Bronchial epithelial cell (primary cell): ENCODE measurements at places on chromosomes 1 and 21.

- no peak for DNase-seq
Measured at GRCh38 chr1:10511494-10511885, 36.7 kb downstream of the PEX14 start.

DNA sequence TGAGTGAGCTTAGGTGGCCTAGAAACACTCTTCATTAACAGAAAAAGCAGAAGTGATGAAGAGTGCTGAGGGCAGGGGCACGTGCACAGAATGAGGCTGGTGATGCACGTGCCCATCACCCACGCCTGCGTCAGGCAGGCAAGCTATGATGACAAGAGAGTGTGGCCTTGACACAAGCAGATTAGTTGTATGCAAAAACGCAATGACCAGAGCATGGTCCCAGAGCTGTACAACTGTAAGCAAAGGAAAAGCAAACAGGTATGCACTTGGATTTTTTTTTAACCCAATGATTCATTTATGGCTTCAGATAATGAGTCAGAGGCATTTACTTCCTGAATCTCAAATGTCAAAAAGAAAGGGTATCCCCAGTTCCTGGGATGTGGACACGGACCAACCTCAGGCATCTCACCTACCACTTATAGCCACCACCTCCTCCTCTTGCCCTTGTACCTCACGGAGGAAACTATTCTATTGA lies 9.1 kb upstream of the TMEM61 start:
- peak; percentile 96 for DNase-seq

GRCh38 chr1:16186655-16187235 lies 25.7 kb downstream of the ARHGEF19 start:
- DNase-seq, result no peak

DNA sequence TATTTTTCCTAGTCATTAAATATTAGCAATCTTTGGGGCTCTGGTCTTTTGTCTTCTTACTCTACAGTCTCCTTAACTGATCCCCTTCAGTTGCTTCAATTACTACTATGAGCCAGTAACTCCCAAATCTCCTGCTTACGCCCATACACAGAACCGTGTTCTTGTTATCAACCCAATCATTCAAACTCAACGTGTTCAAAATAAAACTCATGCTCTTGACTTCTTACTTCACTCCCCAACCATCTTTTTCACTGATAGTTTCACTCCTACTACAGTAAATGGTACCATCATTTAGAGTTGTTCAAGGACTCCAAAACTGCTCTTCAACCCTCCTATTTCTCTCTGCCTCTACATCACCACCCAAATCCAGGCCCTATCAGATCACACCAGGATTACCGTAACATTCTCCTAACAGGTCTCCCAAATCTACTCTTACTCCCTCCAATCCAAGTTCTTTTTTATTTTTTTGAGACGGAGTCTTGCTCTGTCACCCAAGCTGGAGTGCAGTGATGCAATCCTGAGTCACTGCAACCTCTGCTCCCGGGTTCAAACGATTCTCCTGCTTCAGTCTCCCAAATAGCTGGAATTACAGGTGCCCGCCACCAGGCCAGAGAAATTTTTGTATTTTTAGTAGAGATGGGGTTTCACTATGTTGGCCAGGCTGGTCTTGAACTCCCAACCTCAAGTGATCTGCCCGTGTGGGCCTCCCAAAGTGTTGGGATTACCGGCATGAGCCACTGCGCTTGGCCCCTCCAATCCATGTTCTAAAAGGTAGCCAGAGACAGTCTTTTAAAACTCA lies 3.0 kb downstream of the YARS1 start:
- DNase-seq, result peak; percentile 70

GRCh38 chr21:36502365-36502764 lies 22.4 kb upstream of the CLDN14 start:
- no peak for DNase-seq
